Panc1 (cell line): ENCODE measurements at places on chromosomes 4 and X.

- DNase-seq, result no peak
Measured at GRCh38 chrX:150842198-150842685, 56.2 kb downstream of the CD99L2 start.

- no peak for DNase-seq
Measured at GRCh38 chr4:26330186-26330787, 9.5 kb downstream of the RBPJ start.

- no peak for DNase-seq
Measured at GRCh38 chrX:80388206-80388605, 32.0 kb upstream of the TENT5D start.

DNA sequence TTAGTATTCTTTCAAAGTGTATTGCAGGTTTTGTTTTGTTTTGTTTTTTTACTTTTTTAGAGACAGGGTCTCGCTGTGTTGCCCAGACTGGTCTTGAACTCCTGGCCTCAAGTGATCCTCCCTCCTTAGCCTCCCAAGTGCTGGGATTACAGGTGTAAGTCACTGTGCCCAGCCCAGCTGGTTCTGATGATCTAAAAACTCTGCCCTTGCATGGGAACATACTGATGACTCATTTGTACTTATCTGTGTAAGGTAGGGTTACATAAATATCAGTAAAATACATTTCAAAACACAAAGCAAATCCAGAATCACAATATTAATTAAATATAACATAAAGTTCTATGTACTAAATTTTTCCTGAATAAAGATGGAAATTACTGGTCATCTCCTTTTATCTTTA, 7.4 kb upstream of the SLC9B1 start:
- DNase-seq, result no peak

DNA sequence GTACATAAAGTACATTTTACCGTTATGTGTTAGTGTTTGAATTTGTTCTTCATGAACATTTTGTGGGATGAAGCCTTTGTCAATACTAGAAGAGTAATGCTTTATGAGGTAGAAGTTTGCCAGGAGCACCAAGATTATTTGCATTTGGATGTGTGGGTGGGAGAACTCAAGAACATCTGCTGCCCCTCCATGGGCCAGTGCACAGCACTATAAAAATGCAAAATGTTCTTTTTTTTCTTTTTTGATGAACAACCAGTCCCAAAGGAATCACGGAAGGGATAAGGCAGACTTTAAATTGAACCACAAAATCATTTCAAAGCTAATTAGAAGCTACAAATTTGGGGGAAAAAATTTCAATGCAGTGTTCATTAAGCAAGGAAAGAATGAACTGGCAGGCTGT, 300.3 kb upstream of the NWD2 start:
- DNase-seq, result no peak

DNA sequence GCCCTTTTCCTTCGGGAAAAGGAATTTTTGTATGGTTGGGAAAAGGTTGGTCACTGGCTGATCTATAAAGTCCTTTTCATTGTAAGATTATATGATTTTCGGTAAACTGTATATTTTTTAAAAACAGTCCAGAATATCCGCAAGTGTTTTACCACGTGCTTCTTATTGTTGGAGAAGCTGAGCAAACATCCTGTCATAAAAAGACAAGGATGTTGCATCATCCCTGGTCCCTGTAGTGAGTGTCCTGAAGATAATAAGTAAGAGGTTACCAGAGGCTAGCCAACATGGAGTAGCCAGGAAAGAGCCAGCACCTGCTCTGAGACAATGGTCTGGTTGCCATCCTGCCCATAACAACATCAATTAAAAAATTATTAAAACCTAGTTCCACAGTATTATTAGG, 5.1 kb downstream of the CXCL9 start:
- no peak for DNase-seq

DNA sequence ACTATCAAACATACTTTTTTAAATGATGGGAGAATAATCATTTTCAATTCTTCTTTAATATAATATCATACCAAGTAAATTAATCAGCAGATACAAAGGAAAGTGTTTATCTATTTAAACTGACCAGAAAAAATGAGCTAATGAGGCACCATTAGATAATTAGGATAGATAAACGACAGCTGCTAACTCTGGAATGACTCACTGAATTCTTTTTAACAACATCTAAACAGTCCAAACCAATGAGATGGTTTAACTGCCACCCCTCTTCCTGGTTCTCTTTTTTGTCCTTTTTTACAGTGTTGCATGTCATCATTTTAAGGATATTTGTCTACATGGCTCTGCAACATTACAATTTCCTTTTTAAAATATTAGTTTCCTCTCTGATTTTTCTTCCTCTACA, 41.6 kb downstream of the UNC5C start:
- no peak for DNase-seq

GRCh38 chr4:141196227-141196933, 24.3 kb upstream of the ZNF330 start:
- no peak for DNase-seq

DNA sequence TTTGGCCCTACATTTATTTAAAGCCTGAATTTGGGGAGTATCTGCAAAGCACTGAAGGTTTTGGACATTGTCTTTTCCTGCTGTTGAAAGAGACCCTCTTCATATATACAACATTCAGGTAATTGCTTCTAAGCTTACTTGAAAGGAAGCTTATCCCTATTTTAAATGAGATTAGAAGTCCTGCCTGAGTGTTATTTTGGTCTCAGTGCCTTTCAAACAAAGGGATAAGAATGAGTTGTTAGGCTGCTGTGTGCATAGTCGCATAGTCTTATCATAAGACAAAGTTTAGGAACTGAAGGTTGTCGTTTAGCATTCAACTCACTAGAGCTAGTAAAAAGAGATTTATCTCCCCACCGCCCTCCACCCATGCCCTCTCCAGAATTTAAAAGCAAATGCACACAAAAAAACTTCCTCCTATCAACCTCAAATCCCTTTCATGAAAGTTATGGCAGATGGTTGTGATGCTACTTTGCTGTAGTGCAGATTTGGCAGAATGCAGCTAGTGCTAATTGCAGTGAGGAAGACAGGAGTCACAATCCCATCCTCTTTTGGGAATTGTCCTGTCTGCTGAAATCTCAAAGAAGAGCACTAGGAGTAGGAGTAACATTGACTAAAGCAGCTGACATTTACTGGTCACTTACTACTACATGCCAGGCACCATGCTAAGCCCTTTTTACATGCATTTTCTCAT, 5.8 kb downstream of the HERC3 start:
- no peak for DNase-seq

GRCh38 chr4:2370597-2371320, 47.7 kb downstream of the ZFYVE28 start:
- no peak for DNase-seq

DNA sequence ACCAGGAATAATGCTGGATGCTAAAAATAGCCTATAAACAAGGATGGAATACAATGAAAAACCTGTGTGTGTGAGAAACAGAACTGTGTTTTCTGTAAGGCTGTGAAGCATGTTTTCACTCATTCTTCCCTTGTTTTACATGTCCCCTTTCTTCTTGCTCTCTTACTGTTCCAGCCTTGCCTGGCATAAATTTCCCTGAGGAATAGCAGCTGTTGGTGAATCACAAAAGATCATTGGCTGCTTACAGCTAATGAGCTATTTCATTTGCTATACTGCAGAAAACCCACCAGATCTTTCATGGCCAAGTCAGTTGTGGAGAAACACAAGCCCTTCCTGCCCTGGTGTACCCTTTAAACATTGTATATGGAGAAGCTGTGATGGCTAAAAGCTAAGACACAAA, 91.1 kb downstream of the LDB2 start:
- DNase-seq, result no peak

GRCh38 chr4:74944354-74944793, 11.5 kb downstream of the PARM1 start:
- no peak for DNase-seq

DNA sequence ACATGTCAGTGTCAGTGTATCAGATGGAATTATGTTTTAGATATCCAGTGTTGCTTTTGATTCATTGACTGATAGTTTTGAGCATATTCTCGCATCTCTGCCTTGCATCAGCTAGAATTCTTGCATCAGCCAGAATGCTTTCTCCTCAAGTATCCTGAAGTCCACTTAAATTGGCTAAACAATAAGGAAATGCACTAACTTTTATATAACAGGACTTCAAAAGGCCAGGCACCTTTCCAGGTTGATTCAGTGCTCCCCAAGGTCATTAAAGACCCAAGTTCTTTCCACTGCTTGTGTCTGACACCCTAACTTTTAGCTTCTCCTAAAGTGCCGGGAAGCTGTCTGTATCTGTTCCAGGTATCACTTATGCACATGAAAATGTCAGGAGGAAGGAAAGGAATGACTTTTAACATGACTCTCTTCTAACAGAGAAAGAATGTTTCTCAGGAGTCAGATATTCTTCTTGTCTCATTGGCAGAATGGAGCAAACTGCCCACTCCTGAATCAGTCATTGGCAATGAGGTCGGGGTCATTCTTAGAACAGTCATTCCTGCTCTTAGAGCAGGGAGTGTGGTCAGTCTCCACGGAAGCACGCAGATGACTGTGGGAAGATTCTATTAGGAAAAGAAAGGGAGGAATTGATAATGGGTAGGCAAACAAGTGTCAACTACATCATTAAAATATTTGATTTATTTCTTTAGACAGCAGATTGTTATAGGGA, 92.9 kb upstream of the TLL1 start:
- DNase-seq, result no peak
